Kidney epithelial cell (primary cell): ENCODE measurements at places on chromosomes 5 and 9.

- no peak for DNase-seq
Measured at GRCh38 chr5:157543825-157544622, 31.6 kb downstream of the ADAM19 start.

DNA sequence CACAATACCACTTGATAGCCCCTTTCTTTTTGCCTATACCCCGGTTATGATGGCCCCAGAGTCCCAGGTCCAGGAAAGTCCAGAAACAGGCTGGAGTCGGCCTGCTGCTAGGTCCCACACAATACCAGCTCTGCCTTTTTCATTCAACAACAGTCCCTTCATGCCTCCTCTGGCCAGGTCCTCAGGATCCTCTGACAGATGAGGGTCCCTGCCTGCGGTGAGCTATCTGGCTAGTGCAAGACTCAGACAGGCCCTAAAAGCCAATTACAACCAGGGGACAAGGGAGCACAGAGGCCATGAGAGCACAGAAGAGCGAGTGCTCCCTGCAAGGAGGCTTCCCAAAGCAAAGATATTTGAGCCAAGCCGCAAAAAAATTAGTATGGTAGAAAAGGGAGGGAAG, 84.8 kb upstream of the ZBTB43 start:
- DNase-seq, result no peak

DNA sequence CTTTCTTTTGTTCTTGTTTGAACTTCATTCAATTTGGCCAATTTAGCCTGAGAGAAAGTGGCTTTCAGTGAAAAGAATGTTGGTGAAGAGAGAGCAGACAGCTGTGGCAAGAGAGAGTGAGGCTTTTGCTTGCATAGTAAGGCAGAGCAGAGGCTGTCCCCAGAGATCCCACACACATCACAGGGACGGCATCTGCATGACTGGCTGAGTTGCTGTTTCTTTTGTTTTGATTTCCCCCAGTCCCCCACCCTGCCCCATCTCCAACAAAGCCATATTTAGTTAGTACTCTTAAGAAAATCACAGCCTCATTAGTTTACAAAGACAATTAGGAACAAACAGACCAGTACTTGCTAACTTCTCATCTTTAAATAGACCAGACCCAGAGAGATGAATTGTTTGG, 363.9 kb upstream of the SEMA6A start:
- DNase-seq, result no peak

GRCh38 chr9:89564346-89564878, 40.4 kb upstream of the GADD45G start:
- no peak for DNase-seq

GRCh38 chr9:29796291-29796952, 2223.1 kb upstream of the C9orf72 start:
- no peak for DNase-seq

DNA sequence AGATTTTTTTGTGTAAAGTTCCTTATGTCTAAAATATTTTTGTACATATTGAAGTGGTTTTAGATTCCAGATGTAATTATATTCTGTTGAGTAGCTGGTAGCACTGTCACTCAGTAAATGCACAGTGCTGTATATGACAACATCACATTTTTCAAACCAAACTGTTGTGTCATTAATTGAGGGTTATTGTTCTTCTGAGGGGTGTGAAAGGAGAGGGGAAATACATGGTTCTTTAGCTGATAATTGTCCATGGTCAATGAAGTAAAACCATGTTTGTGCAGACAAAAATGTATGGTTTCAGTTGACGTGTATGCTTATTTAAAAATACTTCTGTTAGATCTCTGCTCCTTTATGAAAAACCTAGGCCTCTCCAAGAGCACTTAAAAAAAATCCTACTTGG, 3.3 kb downstream of the ZNF462 start:
- no peak for DNase-seq

- DNase-seq, result no peak
Measured at GRCh38 chr5:14164164-14165163, 21.3 kb downstream of the TRIO start.

DNA sequence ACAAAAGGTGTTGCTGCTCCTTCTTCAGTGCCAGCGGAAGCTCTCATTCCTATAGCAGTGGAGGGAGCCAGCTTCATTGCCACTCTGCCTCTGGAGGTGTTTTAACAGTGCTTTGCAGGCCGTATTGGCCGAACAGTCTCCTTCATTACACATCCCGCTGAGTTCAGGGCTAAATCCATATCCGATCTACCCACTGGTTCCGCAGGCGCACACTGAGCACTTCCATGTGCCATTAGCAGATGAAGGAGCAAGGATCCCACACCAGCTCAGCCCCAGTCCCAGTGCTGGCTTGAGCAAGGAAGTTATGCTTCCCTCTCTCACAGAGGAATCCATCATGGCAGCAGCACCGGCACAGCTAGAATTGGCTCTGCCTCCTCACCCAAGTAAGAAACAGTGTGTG, 121.2 kb upstream of the IRX2 start:
- DNase-seq, result no peak

- DNase-seq, result no peak
Measured at GRCh38 chr5:19564036-19564435, 424.0 kb downstream of the CDH18 start.

- no peak for DNase-seq
Measured at GRCh38 chr9:36092509-36093215, 43.9 kb upstream of the GLIPR2 start.

DNA sequence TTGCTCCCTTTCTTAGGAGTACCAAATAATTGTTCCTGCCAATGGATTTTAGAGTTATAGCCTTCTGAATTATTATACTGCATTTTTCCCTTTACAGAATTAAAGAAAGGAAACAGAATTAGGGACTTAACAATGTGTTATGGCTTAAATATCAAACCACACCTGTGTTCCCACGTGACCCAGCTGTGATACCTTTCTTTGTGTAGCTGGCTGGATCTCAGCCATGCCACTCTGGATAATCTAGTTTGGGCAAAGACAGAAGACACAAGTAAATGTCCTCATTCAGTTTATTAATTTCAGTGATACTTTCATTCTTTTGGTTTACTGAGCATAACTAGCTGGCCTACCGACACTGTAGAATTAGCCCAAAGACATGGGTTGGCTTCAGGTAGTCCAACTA, 417.2 kb upstream of the ADAMTS16 start:
- no peak for DNase-seq

DNA sequence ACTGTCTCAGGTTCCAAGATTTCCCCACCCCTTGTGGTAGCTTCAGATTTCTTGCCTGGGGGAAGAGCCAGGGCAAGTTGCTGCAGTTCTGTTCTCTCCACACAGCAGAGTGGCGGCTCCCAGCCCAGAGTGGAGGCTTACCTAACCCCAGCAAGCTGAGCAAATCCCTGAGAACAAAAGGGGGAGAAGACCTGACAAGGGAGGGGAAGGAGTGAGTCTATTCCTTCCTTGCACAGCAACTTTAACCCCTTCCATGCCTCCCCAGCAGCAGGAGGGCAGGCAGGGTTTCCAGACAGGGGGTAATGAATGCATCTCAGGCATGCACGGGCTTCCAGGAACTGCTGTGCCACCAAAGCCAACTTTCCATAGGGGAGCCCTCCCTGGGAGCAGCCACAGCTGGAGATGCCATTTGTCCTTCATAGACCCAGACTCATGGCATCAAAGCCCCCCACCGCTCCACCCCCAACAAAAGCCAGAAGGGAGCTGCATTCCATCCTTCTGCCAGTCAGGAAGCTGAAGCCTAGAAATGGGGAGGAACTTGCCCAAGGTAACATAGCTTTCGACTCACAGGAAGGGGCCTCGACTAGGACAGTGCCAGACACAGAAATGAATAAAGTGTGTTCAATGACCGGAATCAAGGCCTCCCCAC, 28.8 kb upstream of the FAT2 start:
- no peak for DNase-seq

DNA sequence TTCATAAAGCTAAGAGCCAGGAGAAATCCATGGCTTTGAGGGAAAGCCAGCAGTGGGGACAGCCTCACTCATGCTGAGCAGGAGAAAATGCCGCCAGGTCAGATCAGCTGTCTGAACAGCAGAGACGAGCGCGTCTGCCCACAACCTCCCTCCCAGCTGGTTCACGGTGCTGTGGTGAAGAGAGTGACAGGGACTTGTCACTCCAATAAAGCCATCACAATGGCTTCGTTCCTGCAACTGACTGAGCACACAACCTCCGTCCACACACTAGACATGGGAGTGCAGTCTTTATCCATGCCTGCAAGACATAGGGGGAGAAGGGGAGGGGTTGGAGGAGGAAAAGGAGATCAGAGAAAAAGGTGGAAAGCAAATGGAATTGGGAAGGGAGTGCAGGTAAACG, 206.9 kb downstream of the GABBR2 start:
- DNase-seq, result no peak

- no peak for DNase-seq
Measured at GRCh38 chr9:129934041-129934591, 98.9 kb downstream of the USP20 start.

- DNase-seq, result no peak
Measured at GRCh38 chr5:176629317-176629852, 949 bp downstream of the SNCB start.

- no peak for DNase-seq
Measured at GRCh38 chr5:172544371-172545095, 90.2 kb upstream of the SH3PXD2B start.

- no peak for DNase-seq
Measured at GRCh38 chr9:98074115-98074990, 17.8 kb downstream of the NANS start.

DNA sequence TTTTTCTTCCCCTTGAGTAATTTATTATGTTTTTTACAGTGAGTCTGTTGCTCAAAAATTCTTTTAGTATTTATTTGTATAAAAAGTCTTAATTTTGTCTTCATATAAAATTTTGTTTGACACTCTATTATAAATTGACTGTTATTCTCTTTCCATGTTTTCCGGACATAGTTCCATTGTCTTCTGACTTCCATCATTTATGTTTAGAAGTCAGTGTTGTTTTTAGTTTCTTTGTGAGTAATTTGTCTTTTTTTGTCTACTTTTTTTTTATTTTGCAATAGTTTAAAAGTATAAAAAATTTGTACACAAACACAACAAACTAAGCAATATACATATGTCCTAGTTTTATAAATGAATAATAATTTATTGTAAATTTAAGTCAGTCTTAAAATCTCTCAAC, 25.7 kb upstream of the SPDL1 start:
- DNase-seq, result no peak

- no peak for DNase-seq
Measured at GRCh38 chr9:18056269-18056992, 417.5 kb upstream of the ADAMTSL1 start.

DNA sequence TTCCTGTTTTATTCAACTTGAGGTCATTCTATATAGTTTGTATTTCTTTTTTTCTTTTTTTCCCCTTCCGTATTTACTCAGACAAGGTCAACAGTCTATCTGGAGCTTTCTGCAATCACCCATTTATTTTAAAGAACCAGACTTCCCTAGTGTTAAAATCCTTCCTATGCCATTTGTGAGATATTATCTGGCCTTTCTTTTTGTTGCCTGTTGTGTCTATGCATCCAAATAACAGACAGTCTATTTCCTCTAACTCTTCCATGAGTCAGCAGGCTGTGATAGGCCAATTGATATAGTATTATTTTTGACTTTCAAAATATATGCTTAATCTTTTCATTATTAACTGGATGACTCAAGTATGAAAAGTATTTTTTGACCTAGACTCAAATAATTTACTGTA, 291.2 kb upstream of the PTPRD start:
- DNase-seq, result no peak

- no peak for DNase-seq
Measured at GRCh38 chr5:41465493-41466171, 44.8 kb downstream of the PLCXD3 start.

DNA sequence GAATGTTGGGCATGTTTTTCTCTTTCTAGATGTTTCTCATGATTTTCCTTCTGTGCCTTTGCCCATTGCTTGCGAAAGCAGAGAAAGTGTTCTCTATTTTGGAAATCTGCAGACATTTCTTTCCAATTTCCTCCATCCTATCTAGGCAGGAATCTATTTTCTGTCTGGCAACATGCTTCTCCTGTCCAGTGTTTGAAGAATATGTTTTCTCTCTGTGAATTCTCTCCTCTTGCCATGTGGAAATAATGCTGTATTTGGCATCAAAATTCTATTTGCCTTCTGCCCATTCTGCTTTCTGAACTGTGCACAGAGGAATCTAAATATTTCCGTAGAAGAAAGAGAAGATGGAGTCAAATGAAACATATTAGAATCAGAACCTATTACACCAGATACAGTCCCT, 833.3 kb downstream of the CDH9 start:
- DNase-seq, result no peak

DNA sequence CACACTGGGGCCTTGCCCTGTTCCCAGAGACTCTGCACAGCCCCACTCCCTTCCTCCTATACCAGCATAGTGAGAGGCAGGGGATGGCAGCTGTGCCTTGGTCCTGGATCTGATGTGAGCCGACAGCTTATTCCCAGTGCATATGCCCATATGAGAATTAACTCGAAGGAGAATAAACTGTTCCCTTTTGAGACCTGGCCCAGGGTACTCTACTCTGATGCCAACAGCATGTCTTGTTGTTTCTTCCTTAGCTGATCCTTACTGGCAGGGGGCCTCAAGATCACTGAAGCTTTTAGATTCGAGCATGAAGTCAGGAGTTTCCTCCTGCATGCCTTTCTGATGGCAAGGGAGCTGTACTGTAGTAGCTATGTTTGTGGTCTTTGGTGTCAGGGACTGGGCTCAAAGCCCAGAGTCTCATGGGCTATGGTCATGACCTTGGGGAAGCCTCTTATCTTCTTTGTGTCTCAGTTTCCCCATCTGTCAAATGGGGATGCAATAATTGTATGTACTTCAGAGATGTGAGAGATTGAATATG, 57.1 kb downstream of the DOCK2 start:
- DNase-seq, result no peak

DNA sequence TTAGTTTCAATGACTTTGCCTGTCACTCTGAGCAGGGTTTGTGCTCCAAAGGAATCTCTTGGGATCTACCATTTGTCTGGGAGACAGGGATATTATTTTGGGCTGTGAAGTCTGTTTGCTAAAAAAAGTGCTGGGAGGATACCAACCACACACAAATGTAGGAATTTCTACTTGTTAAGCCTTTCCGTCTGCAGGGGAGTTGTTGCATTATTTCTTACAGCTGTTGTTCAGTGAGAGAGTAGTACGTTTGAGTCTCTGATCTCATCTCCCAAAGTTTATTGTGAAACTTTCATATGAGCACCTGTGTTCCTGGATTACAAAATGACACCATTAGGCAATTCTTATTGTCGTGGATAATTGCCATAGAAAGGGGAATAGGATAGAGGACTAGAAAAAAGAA, 78.3 kb upstream of the SEMA6A start:
- no peak for DNase-seq

- no peak for DNase-seq
Measured at GRCh38 chr9:130667120-130667435, 2.7 kb downstream of the PRDM12 start.
